ENCODE measurements at places on chromosomes 5 and 9. TPM values are rescaled to one million over a fixed set of nuclear protein-coding genes. Genes with fewer than 3 reads are reported as not detected.

- H3K4me3 ChIP-seq, result no peak overlapping the region
- H3K4me1 ChIP-seq, result peaks cover 8% of the 10 kb centered on the region
- no peaks in the 10 kb centered on the region for H3K36me3 ChIP-seq
- H3K27ac ChIP-seq, result no peak overlapping the region
- DNase-seq, result no peak
- H3K27me3 ChIP-seq, result peaks cover 50% of the 10 kb centered on the region
Observed at GRCh38 chr9:91536211-91536691, 112.6 kb upstream of the NFIL3 start.

SLC25A2 gene
- total RNA-seq, result 0.46 TPM

DNA sequence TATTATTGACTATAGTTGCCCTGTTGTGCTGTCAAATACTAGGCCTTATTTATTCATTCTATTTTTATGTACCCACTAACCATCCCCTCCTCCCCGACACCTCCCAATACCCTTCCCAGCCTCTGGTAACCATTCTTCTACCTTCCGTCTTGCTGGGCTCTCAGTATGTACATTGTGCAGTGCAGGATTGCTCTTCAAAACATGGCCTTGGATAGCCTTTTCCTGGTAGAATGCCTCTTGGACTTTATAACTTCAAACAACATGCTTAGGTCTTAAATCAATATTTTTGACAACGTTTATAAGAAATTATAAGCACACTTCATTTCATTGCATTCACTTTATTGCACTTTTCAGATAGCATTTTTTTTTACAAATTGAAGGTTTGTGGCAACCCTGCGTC lies 172.6 kb upstream of the ACTBL2 start:
- no peak overlapping the region for H3K27ac ChIP-seq
- H3K36me3 ChIP-seq, result peaks cover under 1% of the 10 kb centered on the region
- no peaks in the 10 kb centered on the region for H3K4me1 ChIP-seq
- no peak overlapping the region for H3K4me3 ChIP-seq

- H3K27me3 ChIP-seq, result peaks cover 15% of the 10 kb centered on the region
- H3K27ac ChIP-seq, result no peak overlapping the region
Observed at GRCh38 chr9:13278023-13278367, 1.5 kb downstream of the MPDZ start.

- no peak for DNase-seq
- no peak overlapping the region for H3K27ac ChIP-seq
Observed at GRCh38 chr9:4026905-4027304, 273.0 kb downstream of the GLIS3 start.

- DNase-seq, result no peak
- H3K4me1 ChIP-seq, result peaks cover 44% of the 10 kb centered on the region
- H3K4me3 ChIP-seq, result peak overlapping the region; percentile 40
- H3K27me3 ChIP-seq, result no peaks in the 10 kb centered on the region
- peak overlapping the region; percentile 24 for H3K27ac ChIP-seq
Observed at GRCh38 chr5:96538808-96539250, 105.8 kb upstream of the PCSK1 start.

DNA sequence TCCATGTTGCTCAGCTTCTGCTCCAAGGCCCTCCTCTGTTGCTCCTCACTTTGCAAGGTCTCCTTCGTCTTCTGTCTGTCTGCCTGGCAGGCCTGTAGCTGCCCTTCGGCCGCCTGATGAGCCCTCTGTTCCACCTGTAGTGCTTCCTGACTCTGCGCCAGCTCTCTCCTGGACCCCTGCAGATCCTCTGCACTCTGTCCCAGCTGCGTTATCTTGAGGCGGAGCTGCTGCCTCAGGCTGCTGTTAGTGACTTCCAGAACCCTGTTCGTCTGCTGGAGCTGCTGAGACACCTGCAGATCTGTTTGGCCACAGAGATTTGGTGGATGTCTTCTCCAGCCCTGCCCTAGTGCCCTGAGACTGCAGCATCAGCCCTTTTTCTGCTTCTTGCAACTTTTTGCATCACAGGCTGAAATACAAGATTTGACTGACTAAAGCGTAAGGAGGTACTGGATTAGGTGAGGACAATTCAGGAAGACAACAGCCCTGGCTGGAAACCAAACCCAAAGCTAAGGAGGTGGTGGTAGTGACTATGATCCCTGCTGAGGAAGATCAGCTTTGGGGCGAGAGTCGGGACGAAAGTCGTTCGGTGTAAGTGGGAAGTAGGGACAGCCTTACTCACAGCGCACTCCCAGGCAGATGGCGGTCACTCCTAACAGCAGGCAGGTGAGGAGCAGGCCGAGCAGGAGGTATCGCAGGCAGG lies 2.1 kb downstream of the CD72 start:
- peaks cover 52% of the 10 kb centered on the region for H3K4me1 ChIP-seq
- no peaks in the 10 kb centered on the region for H3K27me3 ChIP-seq
- H3K27ac ChIP-seq, result no peak overlapping the region

TAF11L3 gene
- not detected for total RNA-seq

- peaks cover 5% of the 10 kb centered on the region for H3K36me3 ChIP-seq
- no peak for DNase-seq
- H3K4me1 ChIP-seq, result peaks cover 77% of the 10 kb centered on the region
- H3K27me3 ChIP-seq, result no peaks in the 10 kb centered on the region
- H3K27ac ChIP-seq, result peak overlapping the region; percentile 84
- peak overlapping the region; percentile 81 for H3K4me3 ChIP-seq
Observed at GRCh38 chr9:131720330-131720729, 19.5 kb downstream of the RAPGEF1 start.

GRCh38 chr9:117098331-117098730 lies 316.5 kb downstream of the ASTN2 start:
- peaks cover 2% of the 10 kb centered on the region for H3K36me3 ChIP-seq
- no peak overlapping the region for H3K27ac ChIP-seq
- no peak overlapping the region for H3K4me3 ChIP-seq

- no peaks in the 10 kb centered on the region for H3K36me3 ChIP-seq
- peaks cover 39% of the 10 kb centered on the region for H3K27me3 ChIP-seq
- no peaks in the 10 kb centered on the region for H3K4me1 ChIP-seq
- DNase-seq, result no peak
- no peak overlapping the region for H3K4me3 ChIP-seq
- H3K27ac ChIP-seq, result no peak overlapping the region
Observed at GRCh38 chr5:112407240-112407639, 11.8 kb downstream of the EPB41L4A start.

- no peaks in the 10 kb centered on the region for H3K36me3 ChIP-seq
- H3K4me3 ChIP-seq, result no peak overlapping the region
- no peaks in the 10 kb centered on the region for H3K4me1 ChIP-seq
- DNase-seq, result no peak
- H3K27me3 ChIP-seq, result no peaks in the 10 kb centered on the region
- H3K27ac ChIP-seq, result no peak overlapping the region
Observed at GRCh38 chr9:116491219-116491618, 195.9 kb upstream of the TRIM32 start.

- no peaks in the 10 kb centered on the region for H3K36me3 ChIP-seq
- H3K4me3 ChIP-seq, result no peak overlapping the region
- DNase-seq, result no peak
- peaks cover 4% of the 10 kb centered on the region for H3K4me1 ChIP-seq
- H3K27me3 ChIP-seq, result no peaks in the 10 kb centered on the region
Observed at GRCh38 chr5:81516091-81516490, 122.2 kb upstream of the ACOT12 start.

CCL27 gene
- total RNA-seq, result 3.7 TPM

GRCh38 chr5:72847439-72847838 lies 31.0 kb downstream of the TNPO1 start:
- peaks cover 77% of the 10 kb centered on the region for H3K4me1 ChIP-seq
- DNase-seq, result no peak
- H3K36me3 ChIP-seq, result peaks cover 6% of the 10 kb centered on the region
- H3K27ac ChIP-seq, result peak overlapping the region; percentile 81

- DNase-seq, result peak; percentile 4
- H3K4me3 ChIP-seq, result no peak overlapping the region
- no peaks in the 10 kb centered on the region for H3K27me3 ChIP-seq
- H3K27ac ChIP-seq, result no peak overlapping the region
- peaks cover 6% of the 10 kb centered on the region for H3K36me3 ChIP-seq
- H3K4me1 ChIP-seq, result no peaks in the 10 kb centered on the region
Observed at GRCh38 chr9:385818-386398, 171.2 kb downstream of the DOCK8 start.

DNA sequence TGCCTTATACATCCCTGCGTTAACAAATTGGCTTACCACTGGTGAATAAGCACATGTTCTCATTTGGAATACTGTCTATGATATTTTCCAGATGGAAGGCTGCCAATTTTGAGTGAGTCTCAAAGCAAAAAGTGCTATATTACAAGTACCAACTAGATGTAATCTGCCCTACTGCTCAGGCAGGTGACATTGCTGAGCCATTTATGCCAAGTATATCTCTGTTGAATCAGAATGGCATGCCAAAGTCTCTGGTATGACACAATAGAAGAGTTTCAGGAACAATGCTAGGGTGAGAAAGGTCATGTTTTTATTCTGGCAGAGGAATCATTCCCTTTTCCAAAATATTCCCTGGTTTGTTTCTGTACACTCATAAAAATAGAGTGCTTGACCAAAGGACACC lies 356.5 kb downstream of the CDH9 start:
- no peak overlapping the region for H3K4me3 ChIP-seq
- DNase-seq, result no peak
- no peak overlapping the region for H3K27ac ChIP-seq
- no peaks in the 10 kb centered on the region for H3K4me1 ChIP-seq
- H3K36me3 ChIP-seq, result no peaks in the 10 kb centered on the region

DNA sequence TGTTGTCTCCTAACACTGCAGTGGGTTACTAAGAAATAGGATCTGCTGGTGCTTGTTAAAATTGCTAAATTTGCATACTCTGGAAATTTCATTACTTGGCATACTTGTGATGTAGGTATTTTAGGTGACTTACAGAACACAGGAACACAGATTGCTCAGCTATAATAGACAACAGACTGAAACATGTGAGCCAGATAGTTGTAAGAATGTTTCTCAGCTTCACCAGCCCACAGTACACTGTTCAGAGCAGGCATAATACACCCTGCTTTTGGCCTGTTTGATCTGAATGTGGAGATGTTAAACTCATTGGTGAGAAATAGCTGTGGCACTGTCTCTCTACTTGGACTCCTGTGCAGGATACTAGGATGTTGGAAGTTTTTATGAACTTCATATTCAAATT lies 275.7 kb downstream of the CSNK1G3 start:
- H3K36me3 ChIP-seq, result no peaks in the 10 kb centered on the region
- no peaks in the 10 kb centered on the region for H3K27me3 ChIP-seq
- no peak overlapping the region for H3K27ac ChIP-seq
- H3K4me3 ChIP-seq, result no peak overlapping the region
- no peak for DNase-seq

PAEP gene
- total RNA-seq, result not detected

PHYHD1 gene
- total RNA-seq, result 1.9 TPM

TNIP1 gene
- 420 TPM for total RNA-seq

- H3K36me3 ChIP-seq, result peaks cover 15% of the 10 kb centered on the region
- no peak for DNase-seq
- H3K4me3 ChIP-seq, result no peak overlapping the region
- no peaks in the 10 kb centered on the region for H3K27me3 ChIP-seq
- no peak overlapping the region for H3K27ac ChIP-seq
Observed at GRCh38 chr5:1338506-1339070, 6.3 kb downstream of the CLPTM1L start.

GABRP gene
- total RNA-seq, result not detected

SV2C gene
- total RNA-seq, result 0.19 TPM

GRCh38 chr5:36854402-36855140 lies 22.0 kb upstream of the NIPBL start:
- no peak overlapping the region for H3K27ac ChIP-seq
- H3K27me3 ChIP-seq, result peaks cover 6% of the 10 kb centered on the region
- DNase-seq, result no peak
- no peaks in the 10 kb centered on the region for H3K4me1 ChIP-seq
- peaks cover 1% of the 10 kb centered on the region for H3K36me3 ChIP-seq
- no peak overlapping the region for H3K4me3 ChIP-seq

DNA sequence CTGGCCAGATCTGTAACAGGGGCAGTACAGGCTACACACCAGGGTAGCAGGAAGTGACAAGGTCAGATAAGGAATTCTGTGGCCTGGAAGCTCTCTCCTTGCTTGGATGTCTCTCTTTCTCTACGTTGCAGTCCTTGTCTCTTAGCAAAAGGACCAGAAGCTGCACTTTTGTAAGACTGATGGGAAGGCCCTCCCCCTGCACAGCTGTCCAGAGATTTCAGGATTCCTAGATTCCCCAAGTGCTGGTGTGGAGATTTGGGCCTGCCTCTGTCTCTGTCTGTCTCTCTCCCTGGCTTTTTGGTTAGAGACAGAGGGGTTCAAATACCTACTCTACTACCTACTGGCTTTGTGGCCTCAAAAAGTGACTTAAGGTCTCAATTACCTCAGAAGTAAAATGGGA lies 10.0 kb upstream of the CNTFR start:
- H3K27ac ChIP-seq, result no peak overlapping the region
- H3K36me3 ChIP-seq, result no peaks in the 10 kb centered on the region
- no peak overlapping the region for H3K4me3 ChIP-seq

JAKMIP2 gene
- total RNA-seq, result 6.3 TPM

SH3RF2 gene
- total RNA-seq, result 0.79 TPM

DNA sequence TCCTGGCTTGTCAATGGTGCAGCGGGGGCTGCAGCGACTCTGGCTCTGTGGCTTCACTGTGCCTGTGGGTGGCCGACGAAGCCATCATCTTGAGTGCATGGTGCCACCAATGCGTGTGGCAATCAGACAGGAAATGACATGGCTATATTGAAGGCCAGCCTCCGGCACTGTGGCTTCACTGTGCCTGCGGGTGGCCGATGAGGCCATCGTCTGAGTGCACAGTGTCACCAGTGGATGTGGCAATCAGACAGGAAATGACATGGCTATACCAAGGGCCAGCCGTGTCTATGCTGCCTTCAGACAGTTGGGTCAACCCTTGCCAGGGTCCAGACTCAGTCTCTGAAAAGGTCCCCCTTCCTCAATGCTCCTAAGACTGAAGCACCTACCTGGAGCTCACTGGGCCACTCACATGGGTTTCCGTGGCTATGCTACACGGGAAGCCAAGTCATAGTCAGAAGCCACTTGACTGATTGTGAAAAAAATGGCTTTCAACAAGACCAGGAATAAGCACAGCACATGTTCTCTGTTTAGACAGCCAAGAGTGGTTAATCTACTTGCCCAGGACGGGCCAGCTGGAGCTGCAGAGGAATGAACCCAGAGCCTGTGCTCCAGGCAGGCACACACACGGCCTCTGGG lies 67.5 kb upstream of the S1PR3 start:
- peak overlapping the region; percentile 18 for H3K27ac ChIP-seq
- peaks cover 8% of the 10 kb centered on the region for H3K36me3 ChIP-seq
- no peak overlapping the region for H3K4me3 ChIP-seq
- peak; percentile 41 for DNase-seq
- H3K27me3 ChIP-seq, result peaks cover 40% of the 10 kb centered on the region

DNA sequence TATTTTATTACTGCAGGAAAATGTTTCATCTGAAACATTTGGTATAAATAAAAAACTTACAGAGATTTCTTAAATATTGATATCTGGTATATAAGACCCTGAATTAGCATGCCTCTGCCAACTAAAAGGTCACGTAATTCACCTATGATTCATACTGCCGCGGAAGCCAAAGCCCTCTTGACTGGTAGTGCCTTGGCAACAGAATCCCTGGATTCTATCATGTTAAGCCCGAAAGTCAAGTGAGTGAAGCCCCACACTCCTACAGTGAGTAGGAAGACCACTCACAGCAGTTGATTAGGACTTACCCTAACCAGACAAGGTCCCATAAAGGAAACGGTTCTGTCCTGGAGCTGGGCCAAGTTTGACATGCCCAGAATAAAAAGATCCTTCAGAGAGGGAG lies 175.6 kb upstream of the NREP start:
- no peak for DNase-seq
- H3K27me3 ChIP-seq, result peaks cover 9% of the 10 kb centered on the region

Data from activated T-cell treated with anti-CD3 and anti-CD28 coated beads, Interleukin-2, amount 50 U/mL, for 72 hours (primary cell).